Transverse colon (tissue), 4 donors: ENCODE measurements at places on chromosomes 7 and 10.
A peak's percentile ranks its signal among the peaks of the same experiment; 100 is the strongest.

DNA sequence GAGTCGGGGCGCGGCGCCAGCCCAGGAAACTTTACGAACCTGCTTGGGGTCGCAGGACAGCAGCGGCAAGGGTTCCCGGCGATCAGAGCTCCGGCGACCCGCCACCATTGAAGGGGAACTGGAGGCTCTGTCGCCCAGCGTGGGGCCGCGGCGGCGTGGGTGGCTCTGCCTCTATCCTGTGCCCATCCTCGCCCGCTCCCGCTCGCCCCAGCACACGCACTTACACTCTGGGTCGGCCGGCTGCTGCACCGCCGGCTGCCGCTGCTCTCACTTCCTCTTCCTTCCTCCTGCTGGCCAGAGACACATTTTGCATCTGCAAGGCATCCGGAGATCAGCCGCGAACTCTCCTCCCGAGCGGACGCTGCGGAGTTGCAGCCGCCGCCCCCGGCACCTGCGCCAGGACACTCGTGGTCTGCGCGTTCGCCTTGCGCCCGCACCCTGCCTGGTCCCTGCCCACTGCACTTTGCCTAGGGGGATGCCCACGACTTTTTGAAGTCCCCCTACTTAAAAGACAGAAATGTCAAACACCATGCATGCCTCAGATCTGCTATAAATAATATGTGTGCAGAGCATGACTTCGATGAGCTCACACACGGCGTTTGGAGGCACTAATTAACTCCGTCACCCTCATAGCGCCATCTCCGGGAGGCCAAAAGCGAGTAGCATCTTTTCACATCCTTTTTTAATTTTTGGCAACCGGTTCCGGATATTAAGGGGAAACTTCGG is at the start of gene ELMO1:
Gene ELMO1, minus strand, starts transcription at position 229 of the 726 bp plus-strand sequence. CDS start 106,174 bp downstream, outside the sequence.
- peak; percentile 84 for DNase-seq

DNA sequence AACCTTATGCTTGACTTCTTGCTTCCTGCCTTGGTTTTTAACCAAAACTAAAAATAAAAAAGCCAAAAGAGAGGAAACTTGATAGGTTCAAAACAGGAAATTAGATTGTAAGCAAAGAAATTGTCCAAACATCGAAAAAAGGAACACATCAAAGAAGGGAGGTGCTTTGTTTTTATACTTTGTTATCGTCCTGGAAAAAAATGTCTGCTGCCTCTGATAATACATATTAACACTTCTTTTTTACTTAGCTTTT is 286.6 kb upstream of the C7orf33 start:
- DNase-seq, result no peak

GRCh38 chr7:101804967-101805366 is 12.5 kb upstream of the CUX1 start:
- peak; percentile 34 for DNase-seq

GRCh38 chr7:27139334-27140125 is 4.0 kb downstream of the HOXA5 start:
- peak; percentile 33 for DNase-seq

DNA sequence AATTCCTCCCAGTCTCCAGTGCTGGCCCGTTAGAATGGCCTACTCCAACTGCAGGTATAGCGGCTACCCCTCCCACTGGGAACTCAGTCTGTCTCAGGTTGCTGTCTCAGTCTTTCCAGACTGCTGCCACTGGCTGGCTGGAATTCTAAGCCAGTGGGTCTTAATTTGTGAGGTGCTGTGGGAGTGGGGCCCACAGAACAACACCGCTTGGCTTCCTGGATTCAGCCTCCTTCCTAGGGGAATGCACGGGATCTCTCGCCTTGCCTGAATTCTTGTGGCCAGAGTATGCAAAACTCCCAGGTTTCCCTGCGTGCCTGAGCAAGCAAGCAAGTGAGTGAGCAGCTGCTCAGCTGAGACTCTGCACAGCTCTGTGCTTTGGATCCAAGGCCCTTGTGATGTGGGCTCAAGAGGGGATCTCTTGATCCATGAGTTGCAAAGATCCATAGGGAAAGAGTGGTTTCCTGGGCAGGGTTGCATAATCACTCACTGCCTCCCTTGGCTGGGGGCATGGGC is 41.5 kb upstream of the GPR141 start:
- DNase-seq, result no peak

DNA sequence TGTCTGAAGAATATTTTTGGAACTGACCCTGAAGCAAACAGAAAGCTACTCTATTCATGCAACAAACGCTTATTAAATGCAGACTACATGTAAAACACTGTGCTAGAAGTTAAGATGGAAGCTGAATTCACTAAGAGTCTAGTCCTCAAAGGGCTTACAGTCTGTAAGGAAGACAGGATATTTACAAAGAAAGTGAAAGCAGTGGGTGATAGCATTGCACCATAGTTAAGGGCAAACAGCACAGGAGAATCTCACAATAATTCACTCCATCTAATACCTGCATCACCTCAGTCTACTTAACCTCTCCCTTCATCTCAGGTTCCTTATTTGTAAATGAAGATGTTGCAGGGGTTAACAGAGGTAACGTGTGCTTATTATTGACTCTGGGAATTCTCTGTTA is 360.0 kb upstream of the AOAH start:
- no peak for DNase-seq

DNA sequence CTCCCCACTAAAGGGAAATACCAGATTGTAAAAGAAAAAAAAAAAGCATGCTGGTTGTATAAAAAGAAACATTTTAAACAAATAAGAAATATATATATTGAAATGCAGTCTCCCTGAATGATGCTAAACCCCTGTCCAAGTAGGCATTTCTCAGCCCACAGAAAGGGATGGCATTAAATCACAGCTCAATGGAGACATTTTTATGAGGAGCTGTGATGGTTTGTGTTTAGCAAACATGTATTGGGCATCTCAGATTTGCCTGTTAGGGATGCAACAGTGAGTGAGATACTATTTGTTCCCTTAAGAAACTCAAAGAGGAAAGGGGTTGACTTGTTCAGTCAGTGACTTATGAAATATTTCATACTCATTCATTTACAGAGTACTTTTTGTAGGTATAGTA is 51.5 kb downstream of the KAT6B start:
- DNase-seq, result no peak
